Natural killer cell treated with Interleukin-12 subunit alpha and Interleukin-12 subunit beta and Interleukin-15 and Interleukin-18, amount 100 ng/mL, for 72 hours (primary cell): ENCODE measurements at places on chromosomes 13 and 19. TPM values are rescaled to one million over a fixed set of nuclear protein-coding genes. Genes with fewer than 3 reads are reported as not detected.

Gene DYRK1B
- total RNA-seq: 7.5 TPM

Gene HOMER3
- 0.86 TPM for total RNA-seq

Gene FAM174C
- total RNA-seq: 59.5 TPM

GRCh38 chr13:44298314-44298713 is 75.3 kb upstream of the SERP2 start:
- no peak for DNase-seq

- no peak for DNase-seq
Measured at GRCh38 chr13:110366733-110367132, 59.6 kb downstream of the COL4A2 start.

- DNase-seq: no peak
Measured at GRCh38 chr13:65943708-65944107, 1286.4 kb downstream of the PCDH9 start.

GRCh38 chr13:74299721-74300120 is 165.5 kb upstream of the KLF12 start:
- DNase-seq: no peak

- no peak for DNase-seq
Measured at GRCh38 chr13:66965181-66965580, 265.0 kb downstream of the PCDH9 start.
